Pulmonary artery endothelial cell (primary cell): ENCODE measurements at places on chromosomes 4 and X. TPM values are rescaled to one million over a fixed set of nuclear protein-coding genes. Genes with fewer than 3 reads are reported as not detected.

DNA sequence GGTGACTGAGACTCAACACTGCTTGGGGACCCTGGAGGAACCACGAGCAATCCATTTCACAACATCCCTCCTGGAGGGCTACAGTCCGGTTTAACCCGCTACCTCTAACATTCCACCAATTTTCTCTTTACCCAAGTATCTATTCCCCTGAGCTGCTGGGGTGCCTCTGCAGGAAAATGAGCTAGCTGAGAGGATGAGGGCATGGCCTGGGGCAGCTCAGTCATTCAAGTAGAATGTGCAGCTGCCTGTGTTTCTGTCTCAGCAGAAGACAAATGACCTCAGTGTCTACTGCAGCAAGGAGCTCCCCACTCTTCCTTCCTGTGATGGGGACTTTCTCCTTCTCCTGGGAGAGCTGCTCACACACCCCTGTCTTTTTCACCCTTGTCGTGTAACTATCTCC is 120.8 kb downstream of the ZNF518B start:
- no peak for DNase-seq

- DNase-seq, result no peak
These were observed 69.8 kb upstream of the BMP2K start for GRCh38 chr4:78706302-78706701.

- no peak for DNase-seq
These were observed 145.3 kb upstream of the VCX3B start for GRCh38 chrX:8319359-8319758.

DNA sequence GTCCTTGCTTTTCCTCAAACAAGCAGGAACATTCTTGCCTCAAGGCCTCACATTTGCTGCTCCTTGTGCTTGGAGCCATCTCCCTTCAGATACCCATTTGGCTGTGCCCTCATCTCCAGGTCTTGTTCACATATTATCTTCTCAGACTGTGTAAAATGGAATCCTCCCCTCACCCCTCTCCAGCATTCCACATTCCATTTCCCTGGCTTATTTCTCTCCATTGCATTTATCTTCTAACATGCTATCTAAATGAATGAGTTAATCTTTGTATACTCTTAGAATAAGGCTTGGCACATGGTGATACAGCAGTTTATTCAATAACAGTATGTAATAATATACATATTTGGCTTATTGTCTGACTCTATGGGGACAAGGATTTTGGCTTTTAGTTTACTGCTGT is 8.8 kb upstream of the GALNT7 start:
- DNase-seq, result no peak

DNA sequence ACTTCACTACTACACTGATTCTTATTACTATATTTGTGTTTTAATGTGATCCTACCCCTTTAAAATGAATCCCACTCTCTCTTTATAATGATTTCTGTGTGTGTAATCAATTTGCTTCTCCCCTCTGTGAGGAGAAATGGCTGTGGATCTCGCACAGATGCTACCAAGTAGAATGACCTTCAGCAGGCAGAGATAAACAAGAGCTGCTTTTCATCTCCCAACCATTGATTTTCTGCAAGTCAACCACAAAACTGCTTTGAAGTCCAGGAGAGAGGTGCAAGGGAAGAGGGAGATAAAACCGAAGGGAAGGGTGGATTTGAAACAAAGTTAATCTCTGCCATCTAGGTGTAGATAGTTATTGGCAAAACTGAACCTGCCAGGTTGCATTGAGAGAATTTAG is 141.6 kb downstream of the NPNT start:
- no peak for DNase-seq

DNA sequence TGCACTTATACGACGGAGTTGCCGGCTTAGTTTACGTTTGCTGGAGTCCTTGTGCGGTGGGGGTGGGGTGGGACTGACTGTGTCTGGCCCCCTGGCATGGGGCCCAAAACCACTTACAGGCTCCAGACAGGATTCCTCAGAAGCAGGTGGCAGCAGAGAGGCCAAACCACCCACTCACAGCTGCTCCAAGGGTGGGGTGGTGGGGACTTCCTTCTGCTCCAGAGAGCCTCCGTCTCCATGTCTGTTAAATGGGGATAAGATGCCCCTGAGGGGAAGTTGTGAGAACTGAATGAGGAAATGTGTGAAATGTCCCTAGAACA is 36.7 kb downstream of the PSAPL1 start:
- no peak for DNase-seq

- DNase-seq, result no peak
These were observed 13.5 kb downstream of the NSUN7 start for GRCh38 chr4:40763228-40763716.

GRCh38 chr4:6710996-6711395 is 1.3 kb upstream of the MRFAP1L1 start:
- no peak for DNase-seq

- DNase-seq, result no peak
These were observed 746 bp downstream of the EDNRA start for GRCh38 chr4:147481577-147482109.

DNA sequence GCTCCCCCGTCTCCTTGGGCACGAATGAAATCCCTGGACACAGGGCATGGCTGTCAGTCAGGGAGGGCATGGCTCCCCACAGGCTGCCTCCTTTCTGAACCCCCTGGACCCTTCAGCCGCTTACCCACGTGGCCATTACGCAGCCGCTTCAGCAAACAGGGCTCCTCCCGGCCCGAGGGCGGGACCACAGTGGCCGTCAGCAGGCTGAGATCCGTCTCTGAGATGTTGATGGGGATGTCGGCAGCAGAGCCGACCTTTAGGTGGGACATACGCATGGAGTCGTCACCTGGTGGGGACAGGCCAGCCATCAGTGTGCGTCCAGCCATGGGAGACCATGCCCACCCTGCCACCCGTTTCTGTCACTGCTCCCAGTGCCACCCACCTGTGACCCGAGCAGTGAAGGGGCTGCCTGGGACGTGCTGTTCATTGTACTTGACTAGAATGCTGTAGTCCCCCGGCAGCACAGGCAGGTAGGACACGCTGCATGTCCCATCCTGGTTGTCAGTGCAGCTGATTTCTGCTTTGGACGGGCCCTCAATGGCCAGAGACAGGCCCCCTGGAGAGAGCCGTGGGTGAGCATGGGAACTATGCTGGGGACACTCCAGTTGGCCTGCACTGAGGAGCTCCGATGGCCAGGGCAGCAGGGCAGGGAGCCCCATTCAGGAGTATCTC is 21.1 kb downstream of the FLNA start:
- no peak for DNase-seq

DNA sequence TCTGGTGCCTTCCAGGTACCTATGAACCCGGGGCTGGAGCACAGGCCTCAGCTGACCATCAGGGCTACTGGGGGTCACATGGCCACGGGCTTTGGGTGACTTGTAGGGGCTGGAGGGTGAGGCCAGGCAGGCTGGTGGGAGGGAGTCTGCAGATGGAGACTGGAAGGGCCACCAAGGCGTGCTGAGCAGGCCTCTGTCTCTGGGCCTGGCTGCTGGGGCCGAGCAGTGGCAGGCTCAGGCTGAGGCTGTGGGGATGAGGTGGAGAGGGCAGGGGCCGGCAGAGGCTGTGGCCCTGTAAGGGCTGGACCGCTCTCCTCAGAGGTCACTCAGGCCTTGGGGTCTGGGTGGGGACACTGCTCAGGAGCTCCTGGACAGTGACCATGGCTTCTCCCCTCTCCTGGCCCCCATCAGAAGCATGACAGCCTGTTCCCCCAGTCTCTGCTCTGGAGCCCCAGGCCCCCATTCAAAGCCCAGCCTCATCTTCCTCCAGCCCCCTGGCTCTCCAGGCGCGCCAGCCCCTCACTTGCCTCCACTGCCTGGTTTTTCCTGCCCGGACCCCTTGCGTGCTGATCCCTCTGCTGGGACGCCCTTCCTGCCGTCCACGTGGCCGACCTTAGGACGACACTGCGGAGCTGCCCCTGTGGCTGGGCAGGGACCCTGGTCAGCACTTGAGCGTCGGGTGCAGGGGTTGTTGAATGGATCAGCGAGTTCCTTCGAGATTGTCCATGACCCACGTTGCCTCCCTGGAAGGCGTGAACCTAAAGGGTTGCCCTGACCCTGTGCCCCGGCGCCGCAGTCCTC is 11.1 kb upstream of the NAT8L start:
- DNase-seq, result no peak

DNA sequence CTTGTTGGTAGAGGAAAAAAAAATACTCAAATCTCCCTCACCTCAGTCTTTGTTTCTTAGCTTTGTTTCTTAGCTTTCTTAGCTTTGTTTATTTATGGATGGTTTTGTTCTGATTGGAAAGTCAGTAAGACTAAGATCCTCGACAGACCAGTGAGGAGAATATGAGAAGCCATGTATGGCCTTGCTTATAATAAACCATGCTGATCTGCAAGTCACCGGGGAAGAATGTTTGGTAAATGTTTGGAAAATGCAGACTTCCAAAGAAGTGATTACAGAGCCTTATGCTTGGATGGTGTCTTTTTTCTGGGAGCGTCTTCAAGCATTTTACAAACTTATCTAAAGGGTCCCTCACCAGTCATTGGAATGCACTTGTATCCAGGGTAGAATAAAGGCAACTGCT is 90.1 kb upstream of the NOCT start:
- DNase-seq, result no peak

- no peak for DNase-seq
These were observed 58.0 kb downstream of the SPCS3 start for GRCh38 chr4:176377780-176378179.

DNA sequence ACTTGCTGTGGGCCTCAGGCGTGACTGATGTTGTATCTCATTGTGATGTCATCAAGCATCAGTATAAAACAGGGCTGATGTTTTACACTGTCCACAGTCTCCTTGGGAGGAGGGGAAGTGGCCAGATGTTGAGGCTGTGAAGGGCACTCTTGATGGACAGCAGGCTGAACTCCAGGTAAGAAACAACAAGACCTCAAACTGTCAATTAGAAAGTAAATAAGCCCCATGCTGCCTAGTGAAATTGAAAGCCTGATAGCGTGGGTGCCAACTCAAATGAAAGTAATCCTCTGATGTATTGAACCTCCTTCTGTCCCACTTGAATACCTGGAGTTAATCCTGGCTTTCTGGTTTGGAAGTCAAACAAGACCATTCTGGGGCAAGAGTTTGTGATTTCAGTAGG is 19.7 kb downstream of the VSIG1 start:
- no peak for DNase-seq

DNA sequence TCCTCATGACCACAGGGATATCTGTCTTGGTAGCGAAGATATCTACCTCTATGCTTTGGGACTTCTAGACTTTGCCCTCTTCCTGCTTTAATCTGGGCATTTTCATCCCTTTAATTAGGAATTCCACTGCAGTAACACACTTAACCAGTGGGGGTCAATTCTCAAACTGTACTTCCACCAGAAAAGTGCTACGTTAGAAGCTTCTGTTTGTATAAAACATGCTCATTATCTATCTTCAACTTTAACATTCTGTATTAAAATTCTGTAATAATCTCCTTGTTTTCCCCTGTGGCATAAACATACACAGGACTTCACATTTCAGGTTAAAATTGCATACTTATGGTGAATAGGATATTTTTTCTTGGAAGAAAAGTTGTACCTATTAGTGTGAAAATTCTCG is 105.6 kb downstream of the AMMECR1 start:
- no peak for DNase-seq

DNA sequence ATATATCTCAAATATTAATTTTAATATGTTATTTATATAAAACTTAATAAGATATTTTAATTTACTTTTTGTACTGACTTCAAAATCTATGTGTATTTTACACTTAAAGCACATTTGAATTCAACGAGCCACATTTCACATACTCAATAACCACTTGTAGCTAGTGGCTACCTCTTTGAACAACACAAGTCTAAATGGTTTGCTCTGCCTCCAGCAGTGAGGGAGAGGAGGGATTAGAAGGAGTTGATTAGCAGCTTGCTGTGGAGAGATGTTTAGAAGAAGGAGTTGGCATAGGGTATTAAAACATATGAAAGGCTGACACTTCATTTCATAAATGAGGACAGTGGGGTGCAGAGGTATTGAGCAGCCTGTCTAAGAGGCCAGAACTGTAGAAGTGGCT is 124.0 kb downstream of the ARHGAP24 start:
- no peak for DNase-seq

DNA sequence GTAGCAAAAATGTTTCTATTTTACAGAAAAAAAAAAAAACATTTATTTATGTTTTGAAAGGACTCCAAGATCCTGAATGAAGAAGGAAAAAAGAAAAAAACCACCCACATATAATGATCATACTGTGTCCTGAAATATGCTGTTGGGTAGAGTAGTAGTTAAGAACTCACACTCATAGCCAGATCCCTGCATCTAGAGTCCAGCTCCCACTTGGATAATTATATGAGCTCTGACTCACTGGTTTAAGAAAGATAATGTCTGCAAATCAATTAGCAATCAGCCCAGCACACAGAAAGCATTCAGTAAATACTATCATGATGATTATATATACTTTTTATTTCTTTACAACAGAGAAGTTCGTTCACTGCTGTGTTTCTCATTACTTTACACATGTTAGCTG is 46.7 kb upstream of the MXRA5 start:
- DNase-seq, result no peak

- no peak for DNase-seq
These were observed 23.4 kb downstream of the INTU start for GRCh38 chr4:127656047-127656680.

DNA sequence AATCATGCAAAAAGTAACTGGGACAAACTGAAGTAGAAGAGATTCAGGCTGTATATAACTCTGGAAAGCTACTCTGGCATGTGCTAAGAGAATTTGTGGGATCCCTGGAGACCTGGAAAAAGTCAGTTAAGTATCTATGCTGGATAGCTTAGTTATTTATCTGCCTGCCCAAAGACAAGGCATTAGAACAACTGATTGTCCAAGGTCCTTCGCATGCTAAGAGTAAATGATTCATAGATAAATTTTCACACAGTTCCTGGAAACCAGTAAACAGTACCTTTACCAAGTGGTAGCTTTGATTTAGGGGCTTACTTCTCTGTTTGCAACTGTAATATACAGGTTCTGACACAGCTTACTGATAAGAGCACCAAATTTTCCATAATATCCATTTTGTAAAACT is 104.8 kb downstream of the ATP11C start:
- DNase-seq, result no peak

DNA sequence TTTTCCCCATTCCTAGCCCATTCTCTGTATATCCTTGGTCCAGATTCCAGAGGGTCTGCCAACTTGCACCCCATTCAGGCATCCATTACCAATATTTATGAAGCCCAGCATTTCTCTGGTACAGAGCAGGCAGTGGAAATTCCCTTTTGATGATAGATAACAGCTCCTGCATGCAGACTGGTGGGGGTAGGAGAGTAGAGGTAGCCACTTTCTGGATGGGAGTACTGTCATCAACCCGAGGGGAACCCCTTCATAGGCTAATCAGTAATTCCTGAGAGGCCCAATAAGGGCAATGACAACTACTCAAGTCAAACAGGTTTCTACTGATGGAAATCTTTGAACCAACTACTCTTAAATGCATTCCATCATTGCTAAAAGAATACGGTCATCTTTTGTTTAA is 63.7 kb downstream of the COL25A1 start:
- no peak for DNase-seq

Gene GABRG1
- not detected in 2 replicates for total RNA-seq

Gene CSN1S1
- not detected in 2 replicates for total RNA-seq

Gene TMPRSS11A
- not detected in 2 replicates for total RNA-seq

Gene MPP1
- total RNA-seq, result 17.9 and 31.2 TPM in 2 replicates

Gene XAGE2
- total RNA-seq, result not detected in 2 replicates

Gene KIT
- total RNA-seq, result 35.8 and 41.7 TPM in 2 replicates

Gene KLF3
- 16.9 and 17.7 TPM in 2 replicates for total RNA-seq

Gene PSAPL1
- total RNA-seq, result not detected in 2 replicates

Gene TMEM128
- 13.6 and 20.8 TPM in 2 replicates for total RNA-seq

Gene PCDH10
- total RNA-seq, result 14.8 and 31.7 TPM in 2 replicates
